ENCODE measurements at places on chromosomes 5 and 9.
A peak's percentile ranks its signal among the peaks of the same experiment; 100 is the strongest.

- no peak for DNase-seq
These were observed 94.2 kb upstream of the FBN2 start for GRCh38 chr5:128632264-128632663.

GRCh38 chr5:151647320-151647861 is 39.3 kb downstream of the SPARC start:
- no peak for DNase-seq

GRCh38 chr9:129726322-129727160 is 26.3 kb downstream of the PTGES start:
- DNase-seq = peak; percentile 93

GRCh38 chr5:141763541-141763940 is 81.5 kb upstream of the ARAP3 start:
- DNase-seq = no peak

- no peak for DNase-seq
These were observed 221.6 kb downstream of the PARP8 start for GRCh38 chr5:50887889-50888633.

DNA sequence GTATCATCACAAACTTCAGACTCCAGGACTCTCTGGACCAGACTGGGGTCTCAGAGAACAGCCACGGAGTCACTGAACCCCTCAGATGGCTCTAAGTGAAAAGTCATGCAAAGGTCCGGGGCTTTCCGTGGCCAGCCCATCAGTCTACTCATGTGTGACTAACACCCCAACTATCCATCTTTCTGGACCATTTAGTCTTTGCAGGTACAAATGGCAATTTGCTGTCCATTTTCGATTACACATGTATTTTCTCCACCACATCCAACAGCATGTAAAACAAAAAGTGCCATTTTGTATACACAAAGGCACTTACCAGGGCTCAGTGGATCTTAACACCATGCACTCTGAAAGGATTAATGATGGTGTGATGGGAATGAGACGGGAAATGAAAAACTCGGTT is 387.7 kb downstream of the BNC2 start:
- no peak for DNase-seq

- DNase-seq = no peak
These were observed 843.8 kb downstream of the DTWD2 start for GRCh38 chr5:118144540-118144939.

GRCh38 chr9:77127071-77127470 is 50.3 kb upstream of the VPS13A start:
- no peak for DNase-seq

DNA sequence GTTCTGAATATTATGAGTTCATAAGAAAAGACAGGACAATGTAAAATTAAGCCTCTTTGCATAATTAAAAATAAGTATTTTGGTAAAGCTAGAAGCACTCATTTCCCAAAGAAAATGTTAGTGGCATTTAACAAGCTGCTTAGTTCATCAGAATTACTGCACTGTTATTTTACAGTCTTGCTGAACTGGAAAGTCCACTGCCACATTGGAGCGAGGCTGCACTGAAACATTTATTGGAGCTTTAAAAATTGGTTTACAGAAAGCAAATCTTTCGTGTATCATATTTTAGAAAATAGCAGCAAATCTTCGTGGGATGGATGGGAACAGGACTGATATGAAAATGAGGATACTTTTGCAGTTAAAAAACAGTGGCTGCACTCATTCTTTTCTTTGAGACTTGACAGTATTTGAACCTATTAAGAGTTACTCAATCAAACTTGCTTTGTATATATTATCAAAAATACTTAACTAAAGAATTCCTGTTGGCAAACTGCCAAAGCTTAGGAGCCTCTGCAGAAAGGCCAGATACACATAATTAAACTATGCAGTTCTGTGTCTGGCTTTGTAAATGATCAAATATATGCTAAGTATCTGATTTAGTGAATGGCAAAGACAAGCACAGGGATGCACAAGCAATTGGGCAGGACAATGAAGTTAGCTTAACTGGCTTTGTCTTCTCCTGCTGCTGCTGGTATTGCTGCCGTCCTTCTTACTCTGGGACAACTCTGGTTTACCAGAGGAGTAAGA is 16.5 kb upstream of the FBXL7 start:
- no peak for DNase-seq

DNA sequence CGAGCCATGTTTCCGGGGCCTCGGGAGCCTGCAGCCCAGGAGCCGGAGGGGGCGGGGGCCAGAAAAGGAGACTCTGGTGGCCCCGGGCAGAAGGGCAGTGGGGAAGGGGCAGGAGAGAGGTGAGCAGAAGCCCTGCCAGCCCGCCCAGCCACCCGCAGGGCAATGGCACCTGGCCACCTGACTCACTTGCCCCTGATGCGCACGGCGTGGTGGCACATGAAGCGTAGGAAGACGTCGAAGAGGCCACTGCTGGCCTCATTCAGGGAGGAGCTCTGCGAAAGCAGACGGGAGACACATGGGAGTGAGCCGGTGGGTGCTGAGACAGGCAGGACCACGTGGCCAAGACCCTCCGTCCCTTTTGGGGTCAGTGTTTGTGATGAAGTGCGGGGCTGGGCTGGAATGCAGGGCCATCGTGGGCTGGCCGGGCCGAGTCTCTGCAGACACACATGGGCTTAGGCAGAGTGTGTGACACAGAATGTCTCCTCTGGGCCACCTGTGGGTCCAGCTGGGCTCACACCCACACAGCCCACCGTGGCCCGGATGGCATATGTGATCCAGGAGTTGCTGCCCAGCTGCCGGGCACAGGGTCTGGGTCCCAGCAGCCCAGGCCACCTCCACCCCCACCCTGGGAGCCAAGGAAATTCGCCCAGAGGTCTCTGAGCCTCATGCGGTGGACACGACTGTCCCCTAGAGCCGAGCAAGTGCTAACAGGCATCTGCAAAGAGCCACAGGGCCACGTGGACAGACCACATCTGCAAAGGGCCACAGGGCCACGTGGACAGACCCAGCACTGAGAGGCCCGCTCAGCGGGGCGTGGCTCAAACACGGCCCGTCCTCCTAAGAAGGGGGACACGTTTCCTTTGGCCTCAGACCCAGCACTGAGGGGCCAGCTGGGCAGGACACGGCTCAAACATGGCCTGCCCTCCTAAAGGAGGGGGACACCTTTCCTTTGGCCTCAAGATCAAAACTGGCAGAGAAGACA is 23.6 kb downstream of the TERT start:
- no peak for DNase-seq

DNA sequence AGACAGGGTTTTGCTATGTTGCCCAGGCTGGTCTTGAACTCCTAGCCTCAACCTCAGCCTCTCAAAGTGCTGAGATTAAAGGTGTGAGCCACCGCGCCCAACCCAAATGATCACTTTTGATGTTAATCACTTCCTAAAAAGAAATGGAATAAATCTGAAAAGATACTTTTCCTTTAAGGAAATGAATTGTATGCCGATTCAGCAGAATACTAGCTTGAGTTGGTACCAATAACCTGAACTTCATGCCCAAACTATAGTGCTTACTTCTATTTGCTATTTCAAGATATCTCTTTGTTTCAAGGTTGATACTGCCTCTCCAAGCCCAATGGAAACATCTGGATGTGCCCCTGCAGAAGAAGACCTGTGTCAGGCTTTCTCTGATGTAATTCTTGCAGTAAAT is 4.0 kb downstream of the CCNB1 start:
- DNase-seq = no peak

DNA sequence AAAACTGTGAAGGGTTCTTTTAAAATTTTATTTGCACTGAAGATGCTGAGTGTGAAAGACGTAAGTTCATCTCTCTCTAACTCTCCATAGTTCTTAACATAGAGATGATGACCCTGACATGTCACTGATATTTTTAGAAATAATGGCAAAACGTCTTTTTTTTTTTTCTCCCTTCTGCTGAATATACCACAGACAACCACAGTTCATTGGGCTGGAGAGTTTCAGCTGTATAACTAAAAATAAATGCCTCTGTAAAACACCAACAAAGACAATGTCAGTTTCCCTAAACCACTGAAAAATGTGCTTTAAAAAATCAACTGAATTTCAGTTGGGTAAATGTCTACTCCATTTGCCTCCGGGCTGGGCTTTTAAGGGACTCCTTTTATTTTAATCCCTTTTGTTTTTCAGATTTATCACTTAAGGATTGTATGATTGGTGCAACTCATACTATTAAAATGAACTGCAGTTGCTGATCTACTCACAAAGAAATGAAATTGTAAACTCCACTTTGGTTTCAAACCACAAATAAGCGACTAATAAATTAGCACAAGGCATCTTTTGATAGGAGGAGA is 830.9 kb upstream of the WWC1 start:
- no peak for DNase-seq

GRCh38 chr9:34382054-34382453 is 5.4 kb upstream of the MYORG start:
- no peak for DNase-seq

GRCh38 chr5:93582677-93583438 is at the start of gene NR2F1:
Gene NR2F1, plus strand, starts transcription at chr5:93583222. Its CDS starts 1,802 bp downstream, at chr5:93585024.
- DNase-seq = peak; percentile 75

DNA sequence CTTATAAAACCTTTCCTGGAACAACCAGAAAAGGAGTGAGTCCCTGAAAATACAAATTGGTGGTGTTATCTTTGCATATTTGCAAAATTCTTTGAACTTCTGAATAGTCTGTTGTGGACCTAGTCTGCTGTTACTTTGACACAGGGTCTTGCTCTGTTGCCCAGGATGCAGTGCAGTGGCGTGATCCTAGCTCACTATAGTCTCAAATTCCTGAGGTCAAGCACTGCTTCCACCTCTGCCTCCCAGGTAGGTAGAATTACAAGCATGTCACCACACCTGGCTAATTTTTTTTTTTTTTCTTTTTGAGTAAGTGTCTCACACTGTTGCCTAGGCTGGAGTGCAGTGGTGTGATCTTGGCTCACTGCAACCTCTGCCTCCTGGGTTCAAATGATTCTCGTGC is 43.7 kb upstream of the SPRY4 start:
- DNase-seq = no peak

DNA sequence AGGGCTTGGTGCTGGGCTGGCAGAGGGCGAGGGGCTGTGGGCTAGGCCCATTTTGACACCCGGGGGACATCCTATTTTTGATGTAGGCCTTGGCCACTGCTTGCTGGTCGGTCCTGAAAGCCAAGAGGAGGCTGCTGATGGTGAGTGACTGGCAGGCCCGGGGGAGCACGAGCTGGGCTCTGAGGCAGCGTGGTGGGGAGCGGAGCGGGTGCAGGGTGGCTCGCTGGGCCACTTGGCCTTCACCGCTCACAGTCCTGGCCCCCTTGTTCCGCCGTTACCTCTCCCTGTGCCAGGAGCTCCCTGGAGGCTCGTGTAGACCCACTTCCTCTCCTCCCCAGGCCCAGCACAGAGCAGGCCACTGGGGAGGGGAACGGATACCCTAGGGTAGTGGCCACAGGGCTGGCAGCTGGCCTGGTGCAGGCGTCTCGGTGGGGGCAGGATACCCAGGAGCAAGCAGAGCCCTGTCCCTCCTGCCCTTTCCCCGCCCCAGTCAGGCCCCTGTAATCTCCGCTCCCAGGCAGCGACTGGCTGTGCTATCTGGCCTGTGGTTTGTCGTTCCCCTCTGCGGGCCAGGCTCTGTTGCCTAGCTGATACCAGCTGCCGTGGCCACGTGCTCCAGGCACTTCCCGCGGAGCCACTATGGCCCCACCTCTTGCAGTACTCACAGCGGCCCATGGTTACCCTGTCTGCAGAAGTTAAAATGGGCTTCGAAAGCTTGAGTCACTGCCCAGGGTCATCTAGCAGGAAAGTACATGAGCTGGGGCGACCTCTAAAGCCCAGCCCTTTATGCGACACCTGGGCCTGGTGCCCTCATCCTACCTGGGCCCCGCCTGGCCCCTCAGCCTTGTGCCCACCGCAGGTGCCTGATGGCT is 11.7 kb upstream of the DOLPP1 start:
- no peak for DNase-seq

DNA sequence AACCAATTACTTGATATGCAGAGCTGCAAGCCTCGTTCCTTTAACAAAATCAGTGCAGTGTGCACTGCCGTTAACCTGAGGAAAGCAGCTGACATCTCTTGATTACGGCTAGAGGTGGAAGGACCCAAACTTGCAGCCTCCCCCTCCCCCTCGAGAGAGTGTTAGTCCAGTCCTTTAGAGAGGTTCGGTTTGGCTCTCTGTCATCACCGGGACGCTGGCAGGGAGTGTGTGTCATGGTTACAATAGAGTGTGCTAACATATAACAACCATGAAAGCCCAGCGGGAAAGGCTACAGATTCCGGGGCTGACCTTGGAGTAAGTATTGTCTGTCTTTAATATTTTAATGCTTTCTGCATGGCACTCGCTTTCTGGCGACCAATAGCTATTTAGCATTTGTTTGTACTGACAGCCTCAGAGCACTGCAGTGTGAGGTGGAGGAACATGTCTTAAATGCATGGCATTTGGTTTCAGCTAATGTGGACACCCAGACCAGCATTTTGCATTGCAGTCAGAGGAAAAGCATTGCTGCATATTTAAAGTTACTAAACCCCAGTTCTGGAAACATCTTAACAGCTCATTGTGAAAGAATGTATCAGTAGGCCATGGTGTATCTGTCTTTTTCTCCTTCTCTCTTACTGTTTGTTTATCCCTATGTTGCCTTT is 237.5 kb downstream of the CD180 start:
- DNase-seq = peak; percentile 21

- DNase-seq = peak; percentile 7
These were observed 158.8 kb downstream of the FGF18 start for GRCh38 chr5:171578049-171578828.

GRCh38 chr9:124602632-124603031 is 95.4 kb upstream of the NR5A1 start:
- no peak for DNase-seq

DNA sequence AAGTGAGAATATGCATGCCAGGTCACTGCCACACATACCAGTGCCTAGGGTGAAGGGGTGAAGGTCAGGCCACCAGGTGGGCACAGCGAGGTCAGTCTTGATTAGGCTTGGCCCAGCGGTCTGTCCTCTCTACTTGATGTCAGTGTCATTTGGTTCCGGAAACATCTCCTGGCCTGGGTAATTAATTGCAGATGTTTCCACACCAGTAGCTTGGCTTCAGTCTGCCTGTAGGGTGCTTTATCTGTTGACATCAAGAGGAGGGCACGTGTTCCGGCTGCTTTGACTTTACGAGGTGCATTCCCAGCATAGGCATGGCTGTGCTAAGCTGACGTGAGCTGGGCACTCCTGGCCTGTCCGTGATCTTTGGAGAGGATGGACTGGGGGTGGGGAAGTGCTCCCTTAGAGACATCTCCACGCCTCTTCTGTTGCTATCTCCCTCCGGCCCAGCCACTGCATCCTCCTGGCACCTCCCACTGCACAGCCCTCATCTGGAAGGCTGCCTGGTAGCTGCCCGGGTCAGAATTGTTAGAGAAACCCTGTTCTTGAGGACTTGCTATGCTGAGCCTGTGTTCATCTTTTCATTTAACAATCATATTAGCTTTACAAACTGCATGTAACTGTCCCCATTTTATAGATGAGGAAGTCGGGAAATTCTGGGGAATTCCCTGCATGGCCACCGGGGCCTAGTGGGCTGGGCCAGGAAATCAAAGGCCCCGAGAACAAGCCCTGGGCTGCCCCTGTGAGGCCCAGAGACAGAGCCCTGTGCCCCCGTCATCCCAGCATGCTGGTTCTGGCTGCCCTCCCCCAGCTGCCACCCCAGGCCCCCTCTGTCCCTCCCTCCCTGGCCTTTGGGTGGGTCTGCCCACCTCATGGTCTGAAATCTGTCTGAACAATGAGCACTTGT is 29.1 kb downstream of the JADE2 start:
- no peak for DNase-seq
